ENCODE measurements at places on chromosomes 2 and 18. TPM values are rescaled to one million over a fixed set of nuclear protein-coding genes. Genes with fewer than 3 reads are reported as not detected.

NRBP1 gene
- 75.8 TPM for total RNA-seq

CFAP65 gene
- not detected for total RNA-seq

ACVR1C gene
- 1.1 TPM for total RNA-seq

CNDP1 gene
- total RNA-seq, result not detected

REG3G gene
- total RNA-seq, result not detected

DNA sequence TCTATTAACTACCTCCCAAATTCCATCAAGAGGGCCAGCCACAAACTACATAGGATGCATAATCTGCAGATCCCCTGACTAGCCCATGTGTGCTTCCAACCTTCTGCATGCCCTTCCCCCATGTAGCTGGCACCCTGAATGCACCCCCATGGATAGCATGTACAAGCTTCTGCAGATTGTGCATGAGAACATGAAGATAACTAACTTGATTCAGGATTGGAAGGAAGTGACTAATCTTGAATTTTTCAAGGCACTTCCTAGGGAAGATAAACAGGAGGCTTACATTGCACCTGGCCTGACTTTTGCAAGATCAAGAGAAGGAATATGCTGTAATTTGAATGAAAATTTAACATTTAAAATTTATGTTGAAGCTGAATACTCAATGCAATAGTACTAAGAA lies 66.7 kb downstream of the CDC42EP3 start:
- DNase-seq, result no peak

- DNase-seq, result no peak
Observed at GRCh38 chr18:29321561-29321960, 1144.6 kb upstream of the CDH2 start.

DNA sequence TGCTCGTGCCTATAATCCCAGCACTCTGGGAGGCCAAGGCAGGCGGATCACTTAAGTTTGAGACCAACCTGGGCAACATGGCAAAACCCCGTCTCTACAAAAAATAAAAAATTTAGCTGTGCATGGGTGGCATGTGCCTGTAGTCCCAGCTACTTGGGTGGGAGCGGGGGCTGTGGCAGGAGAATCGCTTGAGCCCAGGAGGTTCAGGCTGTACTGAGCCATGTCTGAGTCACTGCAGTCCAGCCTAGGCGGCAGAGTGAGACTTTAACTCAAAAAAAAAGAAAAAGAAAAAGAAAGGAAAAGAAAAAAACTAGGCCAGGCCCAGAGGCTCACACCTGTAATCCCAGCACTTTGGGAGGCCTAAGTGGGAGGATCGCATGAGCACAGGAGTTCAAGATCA lies 30.8 kb downstream of the TWSG1 start:
- DNase-seq, result no peak

DNA sequence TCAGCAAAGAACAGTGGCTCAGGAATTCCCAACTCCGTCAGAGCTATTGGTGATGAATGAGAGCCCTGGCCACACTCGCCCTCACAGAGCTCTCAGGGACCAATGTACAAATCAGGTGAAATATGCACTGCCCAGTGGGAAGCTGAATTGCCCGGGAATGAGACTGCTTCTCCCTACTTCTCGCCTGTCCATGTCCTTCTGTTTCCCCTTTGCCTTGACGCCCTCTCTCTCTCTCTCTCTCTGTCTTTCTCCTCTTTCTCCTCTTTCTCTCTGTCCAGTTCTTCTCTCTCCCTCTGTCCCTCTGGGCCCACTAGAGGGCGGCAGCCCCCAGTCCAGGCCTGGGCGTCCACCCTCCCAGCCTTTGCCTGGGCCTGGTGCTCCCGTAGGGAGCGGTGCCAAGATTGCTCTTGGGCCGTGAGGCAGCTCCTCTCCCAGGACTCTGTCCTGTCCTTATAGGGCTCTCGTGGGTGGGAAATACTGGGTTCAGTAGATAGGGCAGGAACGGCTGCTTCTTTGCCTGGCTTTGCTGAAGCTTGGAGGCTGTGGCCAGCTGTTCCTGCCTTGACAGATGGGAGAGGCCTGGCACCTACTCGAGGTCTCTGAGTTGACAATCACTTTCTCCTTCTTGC lies 28.4 kb upstream of the PUM2 start:
- peak; percentile 82 for DNase-seq

- DNase-seq, result no peak
Observed at GRCh38 chr2:128535953-128536352, 217.3 kb upstream of the HS6ST1 start.

DNA sequence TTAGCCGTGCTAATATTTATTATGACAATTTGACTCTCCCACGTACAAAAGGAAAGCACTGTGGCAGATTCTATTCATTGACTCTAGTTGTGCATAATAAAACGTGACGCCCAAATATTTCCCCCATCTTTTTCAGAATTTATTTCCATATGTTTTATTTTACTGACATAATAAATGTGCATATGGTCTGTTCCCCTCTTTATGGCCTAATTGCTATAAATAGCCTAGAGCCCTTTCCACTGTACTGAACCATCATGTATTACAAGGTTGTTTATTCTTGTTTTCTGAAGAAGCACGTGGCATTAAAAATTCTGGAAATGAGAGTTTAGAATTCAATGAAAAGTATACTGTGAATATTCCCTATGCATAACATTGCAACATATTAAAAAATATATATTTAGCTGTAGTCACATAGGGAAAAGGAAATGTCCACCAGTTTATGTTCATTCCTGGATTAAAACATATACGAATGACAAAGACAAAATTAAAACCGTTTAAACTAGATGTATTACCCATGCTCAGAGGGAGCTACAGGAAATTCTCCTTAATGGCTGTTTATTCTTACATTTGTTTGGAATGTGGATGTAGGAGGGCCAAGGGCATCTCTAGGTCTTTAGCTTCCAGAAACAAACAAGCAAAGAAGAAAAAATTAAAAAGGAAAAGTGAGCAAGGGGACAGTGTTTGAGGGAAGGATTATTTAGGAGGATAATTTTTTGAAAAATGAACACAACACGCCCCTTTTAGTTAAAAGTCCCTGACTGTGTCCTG lies 122.1 kb upstream of the MMADHC start:
- no peak for DNase-seq

GRCh38 chr2:124241-124880 lies 78.1 kb upstream of the FAM110C start:
- no peak for DNase-seq

GRCh38 chr2:241741016-241741415 lies 6.6 kb downstream of the D2HGDH start:
- DNase-seq, result no peak

- no peak for DNase-seq
Observed at GRCh38 chr2:143356336-143356735, 227.1 kb downstream of the ARHGAP15 start.
